SK-MEL-5 (cell line): ENCODE measurements at places on chromosomes 5 and 9. TPM values are rescaled to one million over a fixed set of nuclear protein-coding genes. Genes with fewer than 3 reads are reported as not detected.
A peak's percentile ranks its signal among the peaks of the same experiment; 100 is the strongest.

PROP1 gene
- not detected in 2 replicates for total RNA-seq

PRDM9 gene
- not detected in 2 replicates for total RNA-seq

MELK gene
- 25.7 and 27.0 TPM in 2 replicates for total RNA-seq

DNA sequence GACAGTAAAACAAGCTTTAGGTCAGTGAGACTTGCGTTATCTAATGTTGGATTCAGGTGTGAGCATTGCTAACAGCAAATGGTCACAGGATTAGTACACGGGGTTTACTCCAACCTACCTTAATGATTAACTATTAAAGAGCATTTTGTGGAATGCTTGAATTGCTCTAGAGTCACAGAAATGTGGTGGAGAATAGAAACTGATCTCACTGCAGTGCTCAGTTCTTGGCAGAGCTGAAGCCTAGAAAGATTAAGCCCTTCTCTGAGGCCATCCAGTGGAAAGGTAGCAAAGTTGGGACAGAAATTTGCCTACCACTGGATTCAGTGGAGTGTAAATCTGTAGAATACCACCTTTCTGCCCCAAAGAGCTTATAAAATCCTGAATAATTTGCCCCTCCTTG is 60.9 kb downstream of the ICE1 start:
- DNase-seq, result no peak

DNA sequence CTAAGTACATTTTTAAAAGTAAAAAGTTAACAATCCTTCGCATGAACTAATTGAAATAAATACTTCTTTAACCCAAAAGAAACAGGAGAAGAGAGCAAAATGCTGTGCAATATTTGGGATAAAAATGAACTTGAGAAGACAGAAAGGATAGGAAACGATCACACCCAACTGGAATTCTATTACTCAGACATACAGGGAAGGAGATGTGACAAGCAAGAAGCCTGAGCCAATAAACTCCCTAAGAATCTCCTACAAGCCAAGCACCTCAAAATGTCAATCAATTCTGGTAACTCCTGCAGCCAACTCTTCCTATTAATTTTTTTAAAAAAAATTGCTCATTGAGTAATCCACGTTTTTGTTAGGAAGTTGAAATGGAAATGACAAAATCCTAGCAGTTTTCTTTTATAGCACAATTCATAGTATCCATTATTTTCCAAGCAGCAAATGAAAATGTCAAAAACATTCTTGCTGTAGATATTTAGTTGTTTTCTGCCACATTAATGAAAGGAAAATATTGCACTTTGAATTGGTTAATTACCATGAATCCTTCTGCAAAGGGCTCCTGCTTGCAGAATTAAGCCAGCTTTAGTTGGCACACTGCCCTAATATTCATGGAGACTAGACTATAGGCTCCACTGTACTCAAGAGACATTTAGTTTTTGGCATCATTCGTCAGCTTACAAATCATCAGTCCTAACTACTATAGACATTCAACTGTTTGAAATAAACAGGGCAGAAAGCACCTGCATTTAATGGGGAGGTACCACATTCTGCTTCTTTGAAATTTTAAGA is 89.0 kb downstream of the RFX3 start:
- peak; percentile 5 for DNase-seq

- DNase-seq, result no peak
These were observed 181.3 kb downstream of the SNCAIP start for GRCh38 chr5:122493091-122494021.

DNA sequence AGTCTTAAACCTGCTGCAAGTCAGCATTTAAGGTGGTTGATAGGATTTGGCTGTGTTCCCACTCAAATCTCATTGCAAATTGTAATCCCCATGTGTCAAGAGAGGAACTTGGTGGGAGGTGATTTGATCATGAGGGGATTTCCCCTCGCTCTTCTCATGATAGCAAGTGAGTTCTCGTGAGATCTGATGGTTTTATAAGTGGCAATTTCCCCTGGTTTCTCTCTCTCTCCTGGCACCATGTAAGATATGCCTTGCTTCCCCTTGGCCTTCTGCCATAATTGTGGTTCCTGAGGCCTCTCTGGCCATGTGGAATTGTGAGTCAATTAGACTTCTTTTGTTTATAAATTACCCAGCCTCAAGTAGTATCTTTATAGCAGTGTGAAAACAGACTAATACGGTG is 84.3 kb upstream of the SMC2 start:
- DNase-seq, result no peak

GRCh38 chr5:173778784-173779304 is 109.3 kb upstream of the CPEB4 start:
- DNase-seq, result no peak

DNA sequence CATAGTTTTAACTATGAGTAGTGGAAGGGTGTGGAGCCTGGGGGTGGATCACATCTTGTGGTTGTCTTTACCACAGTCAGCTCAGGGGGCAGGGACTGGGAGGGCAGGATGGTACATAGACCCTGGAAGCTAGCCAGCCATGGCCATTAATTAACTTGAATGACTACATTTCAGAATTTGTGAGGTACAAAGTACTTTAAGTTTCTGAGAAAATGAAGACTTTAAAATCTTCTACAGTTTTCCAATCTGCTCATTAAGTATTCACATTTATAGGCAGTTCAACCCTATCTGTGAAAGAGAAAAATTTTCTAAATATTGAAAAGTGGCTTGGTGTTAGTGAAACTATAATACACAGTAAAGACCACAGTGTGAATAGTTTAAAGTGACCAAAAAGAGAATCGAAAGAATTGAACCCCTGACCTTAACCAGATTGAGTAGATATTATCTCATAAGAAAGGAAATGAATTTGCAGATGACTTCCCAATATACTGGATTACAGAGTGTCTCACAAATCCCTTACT is 234.2 kb upstream of the MEF2C start:
- DNase-seq, result no peak
